SW 1271 (cell line): ENCODE measurements at places on chromosomes 7 and 10.

DNA sequence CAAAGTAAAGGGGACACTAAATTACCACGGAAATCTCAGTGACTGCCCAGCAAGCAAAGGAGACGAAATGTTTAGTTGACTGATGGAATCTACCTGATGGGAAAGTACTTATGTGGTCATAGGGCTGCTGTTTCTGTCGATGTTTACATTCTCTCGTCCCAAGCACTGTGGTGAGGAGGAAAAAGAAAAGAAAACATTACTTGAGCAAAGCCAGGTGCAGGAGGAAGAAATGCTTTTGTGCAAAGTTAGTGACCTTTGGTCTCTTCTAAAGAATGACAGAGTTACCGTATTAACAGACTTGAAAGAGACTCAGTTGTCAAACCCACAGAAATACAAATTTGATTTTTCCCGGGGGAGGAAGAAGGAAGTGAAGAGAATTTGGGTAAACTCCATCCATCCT lies 43.3 kb upstream of the FMC1 start:
- DNase-seq, result no peak

DNA sequence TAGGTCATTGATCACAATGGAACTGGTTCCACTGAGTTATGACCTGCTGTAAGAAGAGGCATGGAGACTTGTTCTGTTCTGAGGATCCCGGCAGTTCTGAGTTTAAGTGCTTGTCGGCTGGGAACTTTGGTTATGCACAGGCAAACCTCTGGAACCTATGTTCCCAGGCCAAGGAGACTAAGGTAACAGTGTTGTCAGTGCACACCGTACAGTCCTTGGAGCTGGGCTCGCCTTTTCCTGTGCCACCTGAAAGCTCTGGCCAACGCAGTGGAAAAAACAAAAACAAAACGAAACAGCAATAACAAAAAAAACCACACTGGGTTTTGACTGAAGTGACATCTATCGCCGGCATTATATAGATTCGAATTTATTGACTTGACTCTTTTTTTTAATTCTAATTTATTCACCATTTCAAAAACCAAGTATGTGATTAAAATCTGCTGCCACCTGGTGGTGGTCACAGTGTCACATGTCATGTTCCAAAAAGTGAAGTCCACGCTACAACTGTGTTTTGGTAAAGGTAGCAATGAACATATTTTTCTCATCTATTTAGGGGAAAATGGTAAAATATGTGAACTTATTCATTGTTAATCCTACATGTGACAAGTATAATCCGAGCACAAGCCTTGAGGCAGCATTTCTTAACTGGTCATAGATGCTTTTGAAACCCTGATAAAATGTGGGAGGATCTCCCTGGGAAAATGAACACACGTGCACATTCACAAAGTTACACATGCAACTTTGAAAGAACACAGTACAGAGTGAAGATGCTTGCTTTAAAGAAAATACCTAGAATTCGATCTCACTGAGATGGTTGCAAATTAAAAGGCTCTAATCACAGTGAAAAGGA lies 113.8 kb upstream of the PPP2R2D start:
- no peak for DNase-seq

DNA sequence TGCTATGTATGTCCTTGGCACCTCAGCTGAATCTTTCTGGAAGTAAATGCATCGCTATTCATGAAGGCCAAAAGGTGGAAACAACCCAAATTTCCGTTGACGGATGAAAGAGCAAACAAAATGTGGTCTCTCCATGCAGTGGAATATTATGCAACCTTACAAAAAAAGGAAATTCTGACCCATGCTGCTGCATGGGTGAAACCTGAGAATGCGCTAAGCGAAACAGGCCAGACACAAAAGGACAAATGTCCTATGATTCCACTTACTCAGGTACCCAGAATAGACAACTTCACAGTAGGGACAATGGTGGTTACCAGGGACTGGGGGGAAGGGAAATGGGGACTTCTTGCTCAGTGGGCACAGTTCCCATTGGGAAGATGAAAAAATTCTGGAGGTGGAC lies 158.8 kb downstream of the CAMK1D start:
- DNase-seq, result no peak

DNA sequence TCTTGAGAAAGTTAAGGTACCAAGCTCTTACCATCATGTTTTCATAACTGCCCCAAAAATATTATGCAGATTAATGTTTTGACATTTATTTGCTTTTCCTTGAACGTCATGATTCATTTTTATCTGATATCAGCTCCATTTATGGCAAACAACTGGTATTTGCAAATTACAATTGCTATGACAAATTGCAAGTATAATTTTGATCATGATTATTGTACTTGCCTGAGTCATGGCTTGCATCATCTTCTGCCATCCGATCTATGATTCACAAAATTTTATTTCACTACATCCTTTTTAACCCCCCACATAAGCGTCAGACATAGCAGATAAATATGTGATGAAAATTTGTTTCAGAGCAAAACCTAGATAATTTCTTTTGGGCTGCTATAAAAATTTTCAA lies 155.0 kb downstream of the STK31 start:
- no peak for DNase-seq

DNA sequence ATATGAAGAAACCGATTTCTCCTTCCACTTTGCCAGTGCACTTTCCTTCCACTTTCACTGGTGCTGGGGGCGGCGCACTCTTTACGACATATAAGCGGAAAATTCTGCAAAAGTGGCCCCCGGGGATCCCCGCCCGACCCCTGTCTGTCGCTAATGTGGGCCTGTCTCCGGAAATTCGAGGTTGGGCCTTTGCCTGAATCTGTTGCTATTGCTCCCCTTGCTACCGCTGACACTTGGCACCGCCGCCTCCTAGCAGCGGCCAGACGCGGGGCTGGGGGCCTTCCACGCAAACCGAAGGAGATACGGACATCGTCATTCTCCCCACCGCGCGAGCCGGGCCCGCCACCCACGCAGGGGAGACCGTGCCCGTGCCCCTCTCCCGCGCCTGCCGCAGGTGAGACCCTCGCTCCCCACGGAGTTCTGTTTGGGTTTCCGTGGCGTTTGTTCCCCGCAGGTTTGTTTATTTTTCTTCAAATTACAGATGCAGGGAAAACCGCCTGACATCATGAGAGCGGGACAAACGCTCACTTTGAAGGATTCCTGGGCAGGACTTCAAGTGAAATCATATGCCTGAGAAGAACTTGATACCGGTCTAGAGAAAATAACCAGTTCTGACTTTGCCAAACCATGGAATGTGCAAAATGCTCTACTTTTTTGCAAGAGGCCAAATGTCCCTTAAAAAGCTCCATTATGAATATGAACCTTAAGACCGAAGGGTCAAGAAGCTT lies 5.0 kb downstream of the TWIST1 start:
- no peak for DNase-seq

- DNase-seq, result no peak
Measured at GRCh38 chr7:31465285-31465684, 48.6 kb upstream of the ITPRID1 start.
